ENCODE measurements at places on chromosomes 13 and 19.

GRCh38 chr19:28577233-28577632 lies 635.7 kb downstream of the UQCRFS1 start:
- no peak for DNase-seq

DNA sequence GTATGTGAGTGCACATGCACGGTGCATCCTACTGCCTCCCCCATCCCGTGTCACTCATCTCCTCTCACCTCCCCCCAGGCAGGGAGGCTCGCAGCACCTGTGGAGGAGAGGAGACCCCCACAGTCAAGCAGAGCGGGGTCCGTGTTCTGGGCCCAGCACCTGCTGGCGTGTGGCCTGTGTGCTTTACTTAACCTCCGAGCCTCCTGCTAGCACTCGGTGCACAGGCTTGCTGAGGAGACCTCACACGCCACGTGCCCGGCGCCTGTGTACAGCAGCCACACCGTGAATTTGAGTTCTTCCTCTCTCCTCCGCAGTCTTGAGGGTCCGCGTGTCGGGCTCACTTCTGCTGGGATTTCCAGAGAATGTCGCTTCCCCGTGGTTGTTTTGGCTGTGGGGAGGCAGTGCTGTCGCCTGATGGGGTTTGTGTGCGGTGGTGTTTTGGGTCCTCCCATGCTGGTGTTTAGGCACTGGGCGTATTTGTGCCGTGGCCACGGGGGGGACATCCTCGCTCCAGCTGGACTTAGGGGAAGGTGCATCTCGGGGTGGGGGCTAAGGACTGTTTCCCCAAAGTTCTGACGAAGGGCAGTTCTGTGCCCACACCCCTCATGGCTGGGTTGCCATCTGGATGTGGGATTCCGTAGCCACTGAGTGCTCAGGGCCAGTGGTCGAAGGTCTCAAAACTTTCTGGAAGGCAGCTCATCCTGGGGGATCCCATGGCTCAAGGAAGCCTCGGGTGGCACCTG lies 34.8 kb upstream of the TMEM255B start:
- no peak for DNase-seq

DNA sequence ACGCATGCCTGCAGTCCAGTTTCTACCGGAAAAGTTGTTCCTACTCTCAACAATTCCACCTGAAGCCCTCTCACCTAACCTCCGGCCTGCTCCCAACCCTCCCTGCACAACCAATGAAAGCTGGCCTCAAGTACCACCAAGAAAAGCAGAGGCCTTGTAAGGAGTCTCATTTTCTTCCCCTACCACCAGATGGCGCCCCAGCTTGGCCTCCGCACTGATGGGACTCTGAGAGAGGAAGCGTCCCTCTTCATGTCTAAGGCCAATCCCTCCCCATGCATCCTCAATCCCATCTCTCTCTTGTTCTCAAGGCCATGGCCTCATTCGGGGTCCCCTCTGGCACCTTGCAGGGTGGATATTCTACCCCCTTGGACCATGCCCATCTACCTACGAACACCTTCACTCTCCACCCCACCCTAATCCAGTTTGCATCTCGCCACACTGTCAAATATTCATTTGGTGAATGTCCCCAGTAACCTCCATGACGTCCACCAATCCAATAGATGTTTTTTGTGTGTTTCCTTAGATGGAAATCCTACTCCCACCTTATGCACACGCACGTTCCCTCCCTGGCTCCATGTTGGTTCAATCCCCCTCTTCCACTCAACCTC lies 412.8 kb downstream of the ZNF536 start:
- peak; percentile 83 for DNase-seq

- DNase-seq: no peak
Observed at GRCh38 chr19:48751845-48752495, 471 bp downstream of the FUT1 start.

- no peak for DNase-seq
Observed at GRCh38 chr13:79667771-79668170, 186.8 kb downstream of the NDFIP2 start.

DNA sequence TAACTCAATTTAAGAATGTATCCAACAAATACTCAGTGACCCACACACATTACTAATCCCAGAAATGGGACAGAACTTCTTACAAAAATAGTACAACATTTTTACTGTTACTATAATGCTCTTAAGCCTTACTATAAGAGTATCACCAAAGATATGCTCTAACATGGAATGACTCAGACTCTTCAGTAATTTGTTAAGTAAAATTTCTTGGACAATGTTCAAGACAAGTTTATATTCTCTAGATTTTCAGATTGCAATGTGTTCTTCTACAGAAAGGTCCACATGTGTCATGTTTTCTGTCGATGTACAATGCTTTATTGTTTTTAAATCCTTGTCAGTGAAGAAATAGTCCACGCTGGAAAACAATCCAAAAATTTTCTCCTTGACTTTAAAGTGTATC lies 66.3 kb upstream of the RFXAP start:
- no peak for DNase-seq

DNA sequence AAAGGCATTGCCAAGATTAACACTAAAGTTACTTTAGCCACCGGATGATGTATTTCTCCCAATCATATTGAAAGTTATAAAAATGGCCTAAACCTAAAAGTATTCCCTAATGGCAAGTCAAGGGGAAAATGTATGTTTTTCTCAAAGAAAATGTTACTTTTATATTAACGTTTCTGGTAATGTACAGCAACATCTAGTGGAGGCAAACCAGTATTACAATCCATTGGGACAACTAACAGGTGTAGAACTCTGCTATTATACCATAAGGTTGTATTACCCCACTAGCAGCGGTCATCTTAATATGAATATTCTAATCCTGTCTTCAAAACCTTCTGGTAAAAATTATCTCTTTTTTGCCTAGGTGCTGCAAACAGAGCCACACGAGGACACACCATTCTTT lies 69.2 kb downstream of the ZNF100 start:
- peak; percentile 48 for DNase-seq

DNA sequence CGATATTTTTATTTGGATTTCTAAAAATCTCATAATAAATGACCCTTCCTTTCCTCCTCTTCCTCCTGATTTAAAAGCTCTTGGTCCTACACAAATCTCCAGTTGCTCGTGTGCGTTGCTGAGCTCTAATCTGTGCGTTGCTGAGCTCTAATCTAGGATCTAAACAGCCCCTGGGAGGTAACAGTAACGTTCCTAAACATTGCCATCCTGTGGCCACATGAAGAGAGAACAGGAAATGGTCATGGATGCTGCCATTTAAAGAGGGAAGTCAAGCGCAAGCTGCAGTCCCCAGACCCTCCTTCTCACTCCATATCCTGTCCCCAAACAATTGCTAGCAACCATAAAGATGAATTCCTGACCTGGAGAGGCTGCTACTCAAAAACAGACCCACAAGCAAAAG lies 170.8 kb downstream of the NUFIP1 start:
- peak; percentile 71 for DNase-seq

DNA sequence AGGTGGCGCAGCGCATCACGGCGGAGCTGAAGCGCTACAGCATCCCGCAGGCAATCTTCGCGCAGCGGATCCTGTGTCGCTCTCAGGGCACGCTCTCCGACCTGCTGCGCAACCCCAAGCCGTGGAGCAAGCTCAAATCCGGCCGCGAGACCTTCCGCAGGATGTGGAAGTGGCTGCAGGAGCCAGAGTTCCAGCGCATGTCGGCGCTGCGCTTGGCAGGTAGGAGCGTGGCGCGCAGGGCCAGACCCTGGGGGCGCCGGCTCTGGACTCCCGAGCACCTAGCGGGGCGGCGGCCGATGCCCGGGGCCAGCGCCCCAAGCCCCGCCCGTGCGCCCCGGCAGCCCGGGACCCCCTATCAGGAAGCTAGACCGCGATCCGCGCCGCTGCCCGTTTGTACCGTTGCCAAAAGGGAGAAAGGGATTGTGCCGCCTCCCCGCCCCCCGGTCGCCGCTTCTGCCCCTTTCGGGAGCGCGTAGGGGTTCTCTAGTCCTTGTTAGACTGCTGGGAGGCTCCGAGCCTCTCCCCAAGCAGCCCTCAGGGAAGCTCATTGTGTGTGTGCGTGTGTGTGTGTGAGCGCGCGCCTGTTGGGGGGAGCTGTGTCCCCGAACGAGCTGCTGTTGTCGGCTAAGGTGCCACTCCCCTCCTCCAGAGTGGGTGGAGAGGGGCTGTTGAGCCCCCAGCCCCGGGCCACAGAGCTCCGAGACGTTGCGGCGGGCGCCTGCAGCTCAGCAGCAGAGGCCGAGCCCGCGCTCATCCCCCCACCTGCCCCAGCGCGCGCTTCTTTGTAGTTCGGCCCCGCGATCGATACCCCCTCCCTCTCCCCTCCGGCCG lies 1.5 kb downstream of the ONECUT3 start:
- DNase-seq: no peak

DNA sequence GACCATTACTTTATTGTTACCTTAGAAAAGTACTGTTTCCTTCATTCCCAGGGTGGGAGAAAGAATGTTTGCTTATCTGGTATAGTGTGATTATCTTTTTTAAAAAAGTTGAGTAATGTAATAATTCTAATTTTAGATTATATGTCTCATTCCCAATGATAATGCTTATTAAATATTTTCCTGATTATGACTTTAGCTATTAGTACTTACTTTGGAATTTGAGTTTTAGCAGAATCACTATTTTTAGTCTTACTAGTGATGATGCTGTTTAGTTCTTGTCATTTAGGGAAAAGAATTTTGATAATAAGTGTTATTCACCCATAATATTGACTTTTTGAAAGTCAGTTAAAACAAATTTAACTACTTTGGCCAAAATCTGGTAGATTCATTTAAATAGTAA lies 95.2 kb downstream of the FRY start:
- no peak for DNase-seq

Data from NCI-H82 (cell line).